ENCODE measurements at places on chromosomes 7 and 10. TPM values are rescaled to one million over a fixed set of nuclear protein-coding genes. Genes with fewer than 3 reads are reported as not detected.

Gene KLLN
- 0.63 TPM for total RNA-seq

- DNase-seq, result no peak
These were observed 4.6 kb downstream of the CYP3A5 start for GRCh38 chr7:99674995-99675742.

Gene LLCFC1
- total RNA-seq, result not detected

Gene MRLN
- 5.7 TPM for total RNA-seq

Gene TSPAN15
- total RNA-seq, result 38.0 TPM

Gene PDZD7
- 0.21 TPM for total RNA-seq

DNA sequence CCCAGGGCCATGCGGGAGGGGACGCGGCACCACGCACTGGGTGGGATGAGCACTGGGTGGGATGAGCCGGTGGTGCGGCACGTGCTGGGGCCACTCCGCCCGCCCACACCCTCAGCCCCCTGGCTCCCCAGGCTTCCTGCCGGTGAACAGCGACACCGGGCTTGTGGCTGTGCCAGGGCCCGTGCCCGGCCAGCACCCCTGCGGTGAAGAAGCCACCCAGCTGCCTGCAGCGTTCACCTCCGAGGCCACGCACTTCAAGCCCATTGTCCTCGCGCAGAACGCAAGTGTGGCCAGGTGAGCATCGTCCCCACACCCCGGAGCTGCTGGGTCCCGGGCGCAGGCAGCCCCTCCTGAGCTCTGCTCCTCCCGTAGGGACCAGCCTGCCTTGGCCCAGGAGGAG is 31.8 kb upstream of the UTF1 start:
- no peak for DNase-seq
